Activated CD4-positive, alpha-beta memory T cell treated with anti-CD3 and anti-CD28 coated beads for 36 hours (primary cell): ENCODE measurements at places on chromosomes 6 and 20.
A peak's percentile ranks its signal among the peaks of the same experiment; 100 is the strongest.

DNA sequence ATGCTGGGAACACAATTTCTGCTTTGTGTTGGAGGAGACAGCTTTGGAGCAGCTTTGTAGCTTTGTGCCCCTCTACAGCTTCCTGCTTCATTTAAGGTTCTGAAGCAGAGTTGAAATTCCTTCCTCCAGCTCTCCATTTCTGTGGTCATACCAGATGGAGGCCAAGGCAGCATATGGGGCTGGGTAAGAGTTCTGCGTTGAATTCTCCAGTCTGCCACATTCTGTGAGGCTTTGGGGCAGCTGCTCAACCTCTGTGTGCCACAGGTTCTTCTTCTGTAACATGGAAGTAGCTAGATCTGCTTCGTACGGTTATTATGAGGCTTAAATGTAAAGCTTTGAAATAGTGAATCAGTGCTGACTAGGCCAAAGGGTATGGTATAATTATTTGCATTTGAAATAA is 2.9 kb upstream of the TRIM26 start:
- DNase-seq: no peak

GRCh38 chr20:3670511-3670910 is 7.3 kb upstream of the GFRA4 start:
- no peak for DNase-seq

DNA sequence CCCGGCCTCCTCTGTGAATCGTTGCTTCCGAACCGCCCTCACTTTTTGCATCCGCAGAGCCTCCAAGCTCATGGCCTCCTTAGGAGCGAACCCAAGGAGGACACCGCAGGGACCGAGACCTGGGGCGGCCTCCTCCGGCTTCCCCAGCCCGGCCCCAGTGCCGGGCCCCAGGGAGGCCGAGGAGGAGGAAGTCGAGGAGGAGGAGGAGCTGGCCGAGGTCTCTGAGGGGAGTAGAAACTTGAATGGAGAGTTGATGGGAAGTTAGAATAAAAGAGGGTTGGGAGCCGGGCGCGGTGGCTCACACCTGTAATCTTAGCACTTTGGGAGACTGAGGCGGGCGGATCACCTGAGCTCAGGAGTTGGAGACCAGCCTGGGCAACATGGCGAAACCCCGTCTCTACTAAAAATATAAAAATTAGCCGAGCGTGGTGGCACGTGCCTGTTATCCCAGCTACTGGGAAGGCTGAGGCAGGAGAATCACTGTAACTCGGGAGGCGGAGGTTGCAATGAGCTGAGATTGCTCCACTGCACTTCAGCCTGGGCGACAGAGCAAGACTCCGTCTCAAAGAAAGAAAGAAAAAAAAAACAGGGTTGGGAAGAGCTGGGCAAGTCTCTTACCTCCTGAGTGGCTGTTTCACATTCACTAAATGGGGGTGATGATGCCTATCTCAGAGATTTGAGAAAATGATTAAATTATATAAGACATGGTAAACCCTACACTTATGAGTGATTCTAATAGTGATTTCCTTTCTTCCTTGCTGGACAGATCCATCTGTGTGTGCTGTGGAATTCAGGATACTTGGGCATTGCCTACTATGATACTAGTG is 805 bp downstream of the MSH5 start:
- peak; percentile 56 for DNase-seq

DNA sequence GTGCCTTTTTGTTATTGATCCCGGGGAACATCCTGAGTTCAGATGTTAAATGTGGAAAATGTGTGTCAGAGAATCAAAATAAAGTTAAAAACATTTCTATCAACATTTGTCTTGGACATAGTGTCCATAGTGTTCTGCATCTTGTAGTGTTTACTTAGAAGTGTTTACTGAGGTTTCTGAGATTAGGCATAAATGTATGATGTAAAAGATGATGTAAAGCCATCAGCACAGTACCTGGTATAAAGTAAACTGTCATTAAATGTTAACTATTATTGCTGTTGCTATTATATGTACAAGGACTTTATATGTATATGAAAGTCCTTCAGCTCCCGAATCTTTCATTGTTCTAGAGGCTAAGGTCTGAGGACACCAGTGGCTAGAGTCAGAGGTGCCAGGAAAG is 28.2 kb upstream of the VEGFA start:
- DNase-seq: no peak

- DNase-seq: no peak
Measured at GRCh38 chr6:41638935-41639808, 904 bp downstream of the MDFI start.

DNA sequence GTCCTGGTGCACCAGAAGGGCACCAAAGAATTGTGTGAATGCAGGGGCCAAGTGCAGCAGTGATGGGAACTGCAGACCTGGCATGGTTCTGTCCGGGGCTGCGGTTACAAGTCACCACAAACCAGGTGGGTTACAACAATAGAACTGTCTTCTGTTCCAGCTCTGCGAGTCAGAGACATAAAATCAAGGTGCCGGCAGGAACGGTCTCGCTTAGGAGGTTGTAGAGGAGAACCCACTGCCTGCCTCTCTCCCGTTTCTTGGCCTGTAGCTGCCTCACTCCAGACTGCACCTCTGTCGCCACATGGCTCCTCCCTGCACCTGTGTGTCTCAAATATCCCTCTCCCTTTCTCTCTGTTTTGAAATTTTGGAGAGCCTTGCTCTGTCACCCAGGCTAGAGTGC is 143.3 kb downstream of the TAF4 start:
- no peak for DNase-seq

DNA sequence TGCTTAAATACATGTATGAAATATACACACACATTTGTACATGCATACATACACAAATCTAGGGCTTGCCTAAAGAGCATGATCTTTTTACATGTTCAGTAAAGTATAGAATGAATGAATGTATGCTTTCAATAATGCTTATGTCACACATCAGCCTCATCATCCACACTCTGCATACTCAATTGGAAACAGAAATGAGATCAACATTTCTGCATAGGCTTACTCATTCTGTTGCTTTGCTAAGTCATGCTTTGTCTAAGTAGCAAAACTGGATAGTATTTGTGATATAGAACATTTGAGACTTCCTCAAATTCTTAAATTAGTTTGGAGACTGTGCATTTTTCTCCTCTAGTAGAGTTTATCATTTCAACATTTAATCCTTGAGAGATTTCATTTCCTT is 343.3 kb downstream of the ADGRB3 start:
- no peak for DNase-seq

DNA sequence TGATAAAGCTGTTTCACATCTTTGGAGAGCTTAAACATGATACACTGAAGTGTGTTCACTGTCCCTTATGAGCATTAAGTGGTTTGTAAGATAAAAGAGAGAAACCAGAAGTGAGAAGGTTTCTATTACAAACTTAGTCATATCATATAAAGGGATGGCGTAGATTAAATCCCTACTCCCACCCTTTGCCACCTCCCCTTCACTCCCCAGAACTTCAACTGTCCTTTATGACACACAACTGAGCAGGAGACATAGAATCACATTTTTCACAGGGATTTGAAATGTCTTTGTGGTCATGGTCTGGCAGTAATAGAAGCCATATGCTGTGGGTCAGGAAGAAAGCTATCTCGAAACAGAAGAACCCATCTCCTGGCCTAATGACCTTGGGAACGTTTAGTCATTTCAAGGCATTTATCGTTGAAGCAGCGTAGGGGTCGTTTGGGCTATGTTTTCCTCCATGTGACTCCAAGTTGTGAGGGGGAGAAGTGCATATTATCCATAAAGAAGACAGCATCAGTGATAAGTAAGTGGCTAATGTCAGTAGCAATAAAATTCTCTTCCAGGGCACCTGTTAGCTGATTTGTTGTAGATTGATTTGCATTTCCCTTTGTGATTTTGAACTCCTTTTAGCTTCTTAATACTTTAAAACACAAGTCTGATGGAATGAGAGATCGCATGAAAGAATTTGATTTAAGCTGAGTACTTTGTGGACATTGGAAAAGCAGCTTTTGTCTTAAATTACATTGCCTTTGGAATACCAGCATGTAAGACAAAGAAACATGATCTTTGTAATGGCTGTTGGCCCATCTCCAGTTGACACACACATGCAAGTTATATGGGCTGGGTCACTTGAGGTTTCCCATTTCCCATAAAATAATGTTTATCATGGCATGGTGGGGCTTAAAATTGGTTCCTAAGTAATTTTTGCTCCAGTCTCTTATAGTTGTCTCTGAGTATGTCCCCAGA is 501.5 kb upstream of the FLRT3 start:
- DNase-seq: no peak

DNA sequence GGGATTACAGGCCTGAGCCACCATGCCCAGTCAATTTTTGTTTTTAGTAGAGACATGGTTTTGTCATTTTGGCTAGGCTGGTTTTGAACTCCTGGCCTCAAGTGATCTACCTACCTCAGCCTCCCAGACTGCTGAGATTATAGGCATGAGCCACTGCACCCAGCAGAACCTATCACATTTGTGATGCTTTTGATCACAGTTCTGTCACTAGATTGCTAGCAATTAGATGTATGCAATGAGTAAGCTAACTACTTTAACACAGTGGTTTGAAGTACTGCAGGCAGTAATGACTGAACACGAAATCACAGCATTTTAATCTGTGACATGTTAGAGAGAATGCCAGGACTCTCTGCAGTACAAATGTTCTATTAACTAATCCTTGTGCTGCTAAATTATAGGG is 19.6 kb upstream of the SAMHD1 start:
- peak; percentile 37 for DNase-seq
